ENCODE measurements at places on chromosomes 5 and 9.

GRCh38 chr9:129322022-129322621 lies 144.1 kb upstream of the IER5L start:
- no peak for DNase-seq

DNA sequence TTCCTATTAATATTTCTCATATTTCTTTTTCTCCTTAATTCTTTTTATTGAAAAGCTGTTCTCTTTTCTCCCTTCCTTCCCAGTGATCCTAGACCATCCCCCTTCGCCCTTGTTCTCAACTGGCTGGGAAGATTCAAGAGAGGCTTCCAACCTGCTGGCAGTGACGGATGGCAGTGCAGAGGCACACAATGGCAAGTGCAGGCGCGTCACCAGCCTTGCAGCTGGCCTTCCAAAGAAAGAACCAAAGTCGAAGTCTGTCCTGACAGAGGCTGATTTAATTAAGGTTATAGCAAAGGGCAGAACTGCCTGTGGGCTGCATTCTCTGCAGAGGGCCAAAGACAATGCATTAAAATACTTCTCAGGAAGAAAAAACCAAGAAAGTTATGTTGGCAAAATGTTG lies 7.4 kb downstream of the CEMIP2 start:
- no peak for DNase-seq

- no peak for DNase-seq
These were observed 215.5 kb upstream of the RGMB start for GRCh38 chr5:98557916-98558315.

DNA sequence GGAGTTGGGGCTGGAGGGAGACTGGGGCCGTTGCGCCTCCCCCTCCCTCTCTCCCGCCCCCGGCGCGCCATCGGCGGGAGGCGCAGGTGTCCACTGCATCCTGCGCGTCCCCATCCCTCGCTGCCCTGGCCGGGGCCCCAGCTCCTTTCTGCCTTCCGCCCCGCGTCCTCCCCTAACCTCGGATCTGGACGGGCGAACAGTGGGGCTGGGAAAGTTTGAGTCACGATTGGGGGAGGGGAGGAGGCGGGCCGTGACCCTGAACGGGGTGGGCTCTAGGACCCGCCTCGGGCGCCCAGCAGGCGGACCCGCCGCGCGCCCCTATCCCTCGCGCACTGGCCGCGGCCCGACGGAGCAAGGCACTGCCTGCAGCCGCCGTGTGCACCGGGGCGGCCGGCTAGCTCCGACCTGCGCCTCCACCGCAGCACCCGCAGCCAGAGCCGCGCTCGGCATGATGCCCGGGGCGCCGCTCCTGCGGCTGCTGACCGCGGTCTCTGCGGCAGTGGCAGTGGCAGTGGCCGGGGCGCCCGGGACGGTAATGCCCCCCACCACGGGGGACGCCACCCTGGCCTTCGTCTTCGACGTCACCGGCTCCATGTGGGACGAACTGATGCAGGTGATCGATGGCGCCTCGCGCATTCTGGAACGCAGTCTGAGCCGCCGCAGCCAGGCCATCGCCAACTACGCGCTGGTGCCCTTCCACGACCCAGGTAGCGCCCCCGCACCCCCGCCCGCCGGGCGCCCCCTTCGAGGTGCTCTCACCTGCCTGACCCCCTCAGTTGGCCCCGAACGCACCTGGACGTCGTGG lies at the start of gene HMCN2:
TSS of gene HMCN2 (plus strand) at position 330 of the 805 bp plus-strand sequence. CDS start at position 449, 119 bp downstream.
- DNase-seq, result no peak

DNA sequence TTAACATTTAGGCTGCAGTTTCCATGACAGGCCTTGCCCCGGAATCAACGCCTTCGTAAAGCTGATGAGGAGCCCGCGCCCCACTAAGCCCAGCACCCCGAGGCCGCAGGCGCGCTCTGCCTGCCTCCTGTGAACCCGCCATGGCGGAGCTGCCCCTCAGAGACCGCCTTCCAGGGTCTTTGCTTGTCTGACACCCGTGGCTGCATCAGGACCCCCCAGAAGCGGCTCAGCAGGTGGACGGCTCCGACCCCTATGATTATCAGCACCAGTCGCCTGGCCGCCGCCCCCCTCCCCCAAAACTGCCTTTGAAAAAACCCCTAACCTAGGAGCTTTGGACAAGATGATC lies 507 bp upstream of the DPH7 start:
- DNase-seq, result no peak

DNA sequence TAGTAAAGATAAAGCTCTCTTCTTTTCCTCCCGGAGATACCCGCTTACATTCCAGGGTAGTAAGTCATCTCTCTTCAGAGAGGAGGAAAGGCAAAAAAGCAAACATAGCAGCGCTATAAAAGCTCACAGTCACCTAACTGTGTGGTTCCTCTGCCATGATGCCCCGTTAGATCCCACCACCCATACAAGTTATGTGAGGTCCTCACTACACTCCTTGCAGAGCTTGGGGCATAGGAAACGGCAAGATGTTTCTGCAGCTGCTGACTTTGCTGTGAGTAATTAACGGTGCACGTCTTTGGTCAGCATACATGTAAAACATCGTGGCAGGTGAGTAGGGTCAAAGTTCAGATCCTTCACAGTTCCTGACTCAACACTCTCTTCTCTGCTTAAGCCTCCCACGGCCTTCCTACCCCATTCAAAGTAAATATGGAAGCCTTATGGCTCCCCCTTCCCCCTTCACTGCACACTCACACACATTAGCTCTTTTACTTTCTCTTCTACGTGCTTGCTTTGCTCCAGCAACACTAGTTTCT lies 218.9 kb downstream of the DIRAS2 start:
- no peak for DNase-seq

- DNase-seq, result no peak
These were observed 108.7 kb upstream of the MPDZ start for GRCh38 chr9:13388157-13388556.

- DNase-seq, result peak; percentile 77
These were observed 684 bp upstream of the PTGES2 start for GRCh38 chr9:128127990-128128835.

Measured in amniotic stem cell (primary cell).